ENCODE measurements at places on chromosomes 13 and 19.
A peak's percentile ranks its signal among the peaks of the same experiment; 100 is the strongest.

DNA sequence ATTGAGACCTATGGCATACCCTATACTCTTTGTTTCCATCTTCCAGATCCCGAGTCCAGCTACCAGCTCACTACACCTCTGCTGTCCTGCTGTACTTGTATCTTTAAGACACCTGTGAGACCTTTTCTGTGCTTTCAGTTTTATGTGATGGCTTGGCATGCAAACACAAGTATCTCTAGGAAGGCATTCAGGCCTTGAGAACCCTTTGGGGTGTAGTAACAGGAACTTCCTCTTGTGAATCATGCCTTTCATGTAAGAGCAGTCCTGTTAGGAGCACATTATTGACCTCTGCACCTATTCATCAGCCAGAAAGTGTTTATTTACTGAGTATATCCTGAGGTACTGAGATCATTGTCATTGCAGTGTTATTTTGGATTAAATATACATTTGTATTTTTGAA lies 87.0 kb upstream of the HTR2A start:
- DNase-seq: no peak

- DNase-seq: peak; percentile 53
Observed at GRCh38 chr19:15466851-15467733, 2.7 kb upstream of the RASAL3 start.

- DNase-seq: peak; percentile 55
Observed at GRCh38 chr19:56120371-56121179, 520 bp downstream of the ZNF787 start.

DNA sequence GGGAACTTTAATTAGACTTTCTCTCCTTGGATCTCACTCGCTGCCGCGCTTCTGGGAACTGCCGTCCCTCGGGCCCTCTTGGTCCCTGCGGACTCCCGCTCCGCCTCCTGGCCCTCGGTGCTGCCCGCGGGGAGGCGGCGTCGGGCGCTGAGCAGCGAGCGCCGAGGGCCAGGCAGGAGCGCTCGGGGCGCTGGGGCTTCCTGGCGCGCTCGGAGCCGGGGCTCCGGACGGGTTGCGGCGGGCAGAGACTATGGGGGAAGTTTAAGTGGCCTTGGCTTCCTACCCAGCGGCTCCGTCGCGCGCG lies 704 bp downstream of the CHST8 start:
- DNase-seq: no peak

DNA sequence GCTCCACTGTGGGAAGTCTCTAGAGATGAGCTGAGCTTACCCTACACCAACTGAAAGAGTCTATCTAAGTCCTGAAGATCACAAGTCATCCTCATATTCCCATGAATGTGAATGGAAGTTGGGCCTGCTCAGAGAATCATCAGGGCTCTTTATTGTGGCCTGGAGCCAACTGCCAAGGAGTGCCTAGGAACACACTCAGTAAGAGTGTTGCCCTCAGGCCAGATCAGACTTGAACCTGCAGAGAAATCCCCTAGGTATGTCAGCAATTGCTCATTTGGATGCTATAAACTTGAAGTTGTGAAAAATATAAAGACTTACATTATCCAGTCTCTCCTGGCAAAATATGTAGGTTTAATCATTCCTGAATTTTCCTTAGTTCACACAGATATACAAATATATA lies 1070.2 kb downstream of the EFNB2 start:
- no peak for DNase-seq
